ENCODE measurements at places on chromosomes 3 and 15.

- no peak for DNase-seq
Measured at GRCh38 chr3:79250746-79251145, 517.1 kb downstream of the ROBO1 start.

- DNase-seq = no peak
Measured at GRCh38 chr15:74265046-74265639, 29.0 kb downstream of the CCDC33 start.

- no peak for DNase-seq
Measured at GRCh38 chr15:77201665-77202064, 130.8 kb upstream of the TSPAN3 start.

GRCh38 chr3:64093825-64094712 is 70.8 kb upstream of the PSMD6 start:
- no peak for DNase-seq

DNA sequence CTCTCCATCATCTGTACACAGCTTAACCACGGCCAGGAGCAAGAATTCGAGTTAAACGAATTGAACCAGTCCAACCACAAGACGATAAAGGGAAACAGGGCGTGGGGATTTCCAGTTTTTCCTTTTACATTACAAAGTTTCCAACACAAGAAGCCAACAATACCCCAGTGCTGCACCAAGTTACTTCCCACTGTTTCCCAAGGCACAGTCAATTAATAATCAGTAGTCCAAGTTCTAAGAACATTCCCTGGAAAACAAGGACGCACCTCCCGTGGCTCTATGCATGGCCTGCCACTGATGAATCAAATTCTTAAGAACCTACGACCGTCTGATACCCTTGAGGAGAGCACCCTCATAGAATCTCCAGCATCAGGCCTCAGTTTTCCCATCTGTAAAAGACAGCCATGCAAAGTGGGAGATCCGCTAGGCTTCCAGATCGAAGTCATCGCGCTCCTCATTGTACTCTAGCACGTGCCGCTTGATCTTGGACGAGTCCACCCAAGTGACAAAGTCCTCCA is 774 bp downstream of the IMP3 start:
- DNase-seq = no peak

DNA sequence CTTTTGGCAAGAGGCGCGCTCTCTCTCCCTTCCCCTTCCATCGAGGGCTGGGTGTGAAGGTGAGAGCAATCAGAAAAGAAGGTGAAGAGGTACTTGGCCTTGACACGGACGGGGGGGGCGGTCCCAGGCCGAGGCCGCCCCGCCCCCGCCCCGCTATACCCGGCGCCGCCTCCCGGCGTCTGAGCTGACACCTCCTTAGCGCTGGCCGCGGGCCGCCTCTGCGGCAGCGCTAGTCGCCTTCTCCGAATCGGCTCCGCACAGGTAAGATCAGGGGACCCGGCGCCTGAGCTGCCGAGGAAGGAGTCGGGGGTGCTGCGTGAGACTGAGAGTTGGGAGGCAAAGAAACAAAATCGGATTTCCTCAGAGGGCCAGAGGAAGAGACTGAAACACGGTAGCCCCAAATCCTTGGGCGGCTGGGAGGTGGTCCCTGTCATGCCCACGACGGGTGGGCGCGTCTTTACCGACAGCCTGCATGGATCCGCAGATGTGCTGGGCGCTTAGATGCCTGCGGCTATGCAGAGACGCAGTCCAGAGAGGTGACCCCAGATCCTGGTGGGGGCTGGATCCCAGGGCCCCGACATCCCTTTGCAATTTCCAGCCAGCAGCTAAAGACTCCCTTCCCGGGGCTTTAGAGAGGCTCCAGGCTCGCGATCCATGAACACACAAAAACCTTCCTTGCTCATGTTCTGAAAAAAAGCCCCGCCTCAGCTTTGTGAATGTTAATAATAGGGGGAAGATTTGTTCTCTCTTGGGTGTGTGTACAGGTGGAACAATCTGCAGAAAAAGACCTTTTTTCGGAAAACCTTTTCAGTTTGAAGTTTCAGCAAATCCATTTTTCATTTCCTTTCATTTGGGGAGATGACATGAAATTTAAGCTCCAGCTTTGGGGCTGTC is at the start of gene ENTPD3:
Gene ENTPD3, plus strand, starts transcription at position 184 of the 894 bp plus-strand sequence. CDS start 874 bp downstream, outside the sequence.
- peak; percentile 20 for DNase-seq

DNA sequence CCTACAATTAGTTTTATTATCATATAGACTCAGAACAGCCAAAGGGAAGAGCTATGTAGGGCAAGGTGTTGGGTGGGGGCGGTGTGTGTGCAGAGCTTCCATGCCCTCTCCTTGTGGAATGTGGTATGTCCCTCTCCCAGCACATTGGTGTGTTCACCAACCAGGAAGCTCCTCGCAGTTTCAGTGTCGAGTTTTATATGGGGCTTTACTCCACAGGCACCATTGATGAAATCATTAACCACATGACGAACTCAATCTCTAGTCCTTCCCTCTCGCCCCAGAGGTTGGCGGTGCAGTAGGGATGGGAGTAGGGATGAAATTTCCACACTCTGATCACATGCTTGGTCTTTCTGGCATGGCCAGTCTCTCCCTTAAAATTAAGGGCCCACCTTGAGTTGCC is 13.6 kb upstream of the SRP14 start:
- no peak for DNase-seq

DNA sequence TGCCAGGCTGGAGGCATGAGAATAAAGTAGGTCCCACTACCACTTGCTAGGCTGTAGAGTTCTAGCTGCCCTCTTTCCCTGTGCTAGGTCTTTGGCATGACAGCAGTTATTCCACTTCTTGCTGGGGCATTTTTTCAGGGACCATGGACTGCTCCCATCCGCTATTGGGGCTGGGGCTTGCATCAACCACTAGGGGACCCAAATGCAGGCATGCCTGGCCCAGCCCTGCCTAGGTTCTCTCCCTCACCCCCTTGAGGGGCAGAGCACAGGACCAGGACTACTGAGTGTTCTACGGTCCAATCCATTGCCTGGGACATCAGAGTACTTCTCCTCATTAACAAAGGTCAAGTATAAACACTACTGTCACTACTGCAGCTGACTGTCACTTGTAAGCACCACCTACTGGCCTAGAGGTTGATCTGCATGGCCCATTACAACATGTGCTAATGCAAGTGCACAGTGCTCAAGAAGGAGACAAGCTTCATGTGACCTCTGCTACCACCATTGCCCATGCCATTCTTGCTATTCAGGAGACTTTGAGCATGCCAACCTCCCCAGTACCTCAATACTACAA is 270.5 kb downstream of the MBNL1 start:
- DNase-seq = no peak

DNA sequence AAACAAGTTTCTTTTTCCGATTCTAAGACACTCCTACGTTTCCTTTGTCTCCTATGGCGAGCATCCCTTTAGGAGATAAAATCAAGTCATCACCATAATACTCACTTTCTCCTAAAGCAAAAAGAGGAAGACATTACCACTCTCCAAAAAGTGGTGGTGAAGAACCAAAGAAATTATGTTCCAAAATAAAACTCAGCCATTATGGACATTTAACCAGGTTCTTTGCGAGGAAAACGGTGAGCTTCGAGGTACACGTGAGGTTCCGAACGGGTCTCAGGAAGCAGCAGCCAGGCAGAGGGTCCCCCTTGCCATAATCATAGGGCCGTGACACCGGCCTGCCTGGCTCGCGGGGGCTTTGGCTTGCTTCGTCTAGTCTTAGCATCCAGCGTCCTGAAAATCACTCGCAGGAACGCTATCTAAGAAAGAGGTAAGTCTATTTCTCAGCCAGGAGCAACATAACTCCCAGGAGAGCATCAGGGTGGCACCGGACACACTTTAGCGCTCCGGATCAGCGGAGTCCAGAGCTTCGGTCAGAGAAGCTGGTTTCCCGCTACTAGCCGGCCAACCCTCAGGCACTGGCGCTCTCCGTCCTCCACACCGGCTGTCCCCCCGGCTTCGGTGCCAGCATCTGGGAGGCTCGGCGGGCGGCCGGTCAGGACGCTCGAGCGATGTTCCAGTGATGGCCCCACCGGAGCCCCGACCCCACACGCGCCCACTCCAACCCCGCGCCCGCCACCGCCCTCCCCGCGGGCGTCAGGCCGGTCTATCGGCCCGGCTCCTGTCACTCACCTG is 581 bp downstream of the IP6K1 start:
- DNase-seq = no peak

- DNase-seq = no peak
Measured at GRCh38 chr3:15708882-15709677, 88.7 kb downstream of the ANKRD28 start.

DNA sequence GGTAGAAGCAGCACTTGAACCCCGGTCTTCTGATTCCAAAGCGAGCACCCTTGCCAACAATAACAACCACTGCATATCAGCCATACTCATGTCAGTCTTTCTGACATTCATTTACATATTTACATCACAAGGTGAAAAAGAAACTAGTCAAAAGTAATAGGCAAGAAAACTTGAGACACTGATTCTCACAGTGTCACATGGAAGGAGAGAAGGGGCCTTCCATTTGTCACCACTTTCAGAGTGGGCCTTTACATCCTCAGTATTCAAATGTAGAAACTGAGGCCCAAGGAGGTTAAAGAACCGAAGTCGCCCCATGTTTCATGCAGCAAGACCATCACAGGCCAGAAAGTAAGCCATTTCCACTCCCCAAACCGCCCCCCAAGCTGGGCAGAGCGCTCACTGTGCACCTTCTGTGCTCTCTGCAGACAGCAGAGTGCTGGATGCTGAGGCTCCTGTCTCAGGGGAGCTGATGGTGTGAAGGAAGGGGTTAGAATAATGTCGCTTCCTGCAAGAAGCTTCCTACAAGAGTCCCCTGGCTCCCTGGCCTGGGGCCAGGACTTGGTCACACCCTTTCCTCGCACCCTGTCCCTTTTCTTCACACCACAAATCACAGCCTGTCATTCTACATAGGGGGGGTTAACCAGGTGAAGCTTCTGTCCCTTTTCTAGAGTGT is 260.1 kb downstream of the UACA start:
- DNase-seq = no peak

GRCh38 chr15:60044636-60045270 is 40.6 kb downstream of the FOXB1 start:
- no peak for DNase-seq

GRCh38 chr3:127886231-127886955 is 28.6 kb upstream of the KBTBD12 start:
- DNase-seq = no peak

DNA sequence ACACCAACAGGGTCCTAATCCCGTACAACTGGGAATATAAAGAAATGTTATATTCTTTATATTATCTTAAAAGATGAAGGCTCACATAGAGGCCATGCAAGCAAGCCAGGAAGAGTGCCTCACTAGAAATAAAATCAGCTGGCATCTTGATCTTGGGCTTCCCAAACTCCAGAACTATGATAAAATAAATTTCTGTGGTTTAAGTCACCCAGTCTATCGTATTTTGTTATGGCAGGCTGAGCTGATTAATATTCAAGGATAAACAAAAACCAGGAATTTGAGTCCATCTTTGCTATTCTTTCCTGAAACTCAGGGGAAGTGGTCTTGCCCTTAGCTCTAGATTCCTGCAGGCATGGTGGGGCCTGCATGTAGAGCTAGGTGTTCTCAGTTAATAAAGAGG is 42.7 kb downstream of the ATOSA start:
- no peak for DNase-seq

- DNase-seq = no peak
Measured at GRCh38 chr15:62834686-62835329, 207.7 kb upstream of the TPM1 start.

GRCh38 chr15:96670389-96670788 is 339.9 kb downstream of the NR2F2 start:
- DNase-seq = no peak

- DNase-seq = no peak
Measured at GRCh38 chr3:23590424-23591273, 215.1 kb upstream of the UBE2E1 start.

- no peak for DNase-seq
Measured at GRCh38 chr3:110456438-110457138, 615.0 kb upstream of the NECTIN3 start.

DNA sequence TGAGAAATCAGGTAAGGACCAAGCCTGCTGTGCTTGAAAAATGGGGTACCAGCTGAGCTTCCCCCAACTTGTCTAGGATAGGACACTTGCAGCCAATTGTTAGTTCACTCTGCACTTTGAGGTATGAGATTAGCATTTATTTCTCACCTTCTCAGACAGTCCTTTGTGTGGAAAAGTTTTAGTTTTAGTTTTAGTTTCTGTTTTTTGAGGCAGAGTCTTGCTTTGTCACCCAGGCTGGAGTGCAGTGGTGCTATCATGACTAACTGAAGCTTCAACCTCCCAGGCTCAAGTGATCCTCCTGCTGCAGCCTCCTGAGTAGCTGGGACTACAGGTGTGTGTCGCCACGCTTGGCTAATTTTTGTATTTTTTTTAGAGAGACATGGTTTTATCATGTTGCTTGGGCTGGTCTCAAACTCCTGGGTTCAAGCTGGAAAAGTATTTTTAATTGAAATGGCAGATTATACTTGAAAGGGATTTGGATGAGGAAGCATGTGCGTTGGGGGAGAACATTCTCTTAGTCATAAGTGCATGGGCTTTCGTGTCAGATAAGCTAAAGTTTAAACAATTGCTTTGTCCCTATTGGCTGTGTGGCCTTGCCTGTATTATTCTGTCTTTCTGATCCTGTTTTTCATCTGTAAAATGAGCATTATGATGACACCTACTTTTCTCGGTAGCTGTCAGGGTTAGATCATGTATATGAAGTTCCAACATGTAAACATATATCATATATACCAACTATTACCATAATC is 25.2 kb upstream of the CCK start:
- no peak for DNase-seq

DNA sequence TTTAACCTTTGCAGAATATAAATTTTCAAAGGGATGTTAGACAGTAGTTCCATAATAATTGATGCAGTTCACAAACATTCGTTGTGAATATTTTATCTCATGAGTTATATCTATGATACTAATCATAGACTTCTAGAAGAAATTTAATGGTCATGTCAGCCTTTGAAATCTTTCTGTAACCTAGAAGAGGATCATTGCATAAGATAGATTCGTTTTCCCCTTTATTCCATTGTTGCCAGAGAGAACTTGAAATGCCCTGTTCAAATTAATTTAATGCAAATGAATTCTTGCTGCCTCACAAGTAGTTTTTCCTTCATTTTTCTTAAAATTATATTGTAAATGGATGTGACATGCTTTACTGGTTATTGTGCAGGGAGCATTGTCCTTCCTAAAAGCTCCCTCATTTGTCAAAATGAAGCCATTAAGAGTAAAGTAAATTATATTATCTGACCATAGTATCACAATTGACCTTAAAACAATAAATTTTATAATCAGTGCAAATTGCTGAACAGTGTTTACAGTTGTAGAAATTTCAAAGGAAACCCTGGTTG is 128.5 kb upstream of the ZNF717 start:
- no peak for DNase-seq

DNA sequence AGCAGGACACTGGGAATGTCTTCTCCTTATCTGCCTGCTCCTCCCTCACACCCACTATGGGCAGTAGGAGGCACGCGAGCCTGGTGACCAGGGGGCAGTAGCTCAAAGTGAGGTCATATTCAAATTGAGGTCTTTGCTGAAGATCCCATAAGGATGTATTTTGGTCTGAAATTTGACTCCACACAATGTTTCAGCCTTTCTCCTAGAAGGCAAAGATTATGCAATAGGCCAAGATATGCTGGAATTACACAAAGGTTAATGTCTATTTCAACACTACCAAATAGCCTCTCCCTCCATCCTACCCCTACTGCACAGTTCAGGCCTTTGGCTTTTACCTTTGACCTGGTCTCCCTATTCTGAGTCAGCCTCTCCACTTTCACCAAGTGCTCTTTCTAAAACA is 203.0 kb downstream of the TIGIT start:
- DNase-seq = no peak

- DNase-seq = no peak
Measured at GRCh38 chr3:132513057-132513456, 84.0 kb upstream of the ACKR4 start.

Measured in anterior cingulate cortex (tissue), 58 donors.